ENCODE measurements at places on chromosomes 1 and 21.
A peak's percentile ranks its signal among the peaks of the same experiment; 100 is the strongest.

GRCh38 chr21:45540601-45540970 lies 1.7 kb downstream of the SLC19A1 start:
- DNase-seq, result no peak

GRCh38 chr1:229643996-229644745 lies 18.1 kb downstream of the URB2 start:
- DNase-seq, result peak; percentile 46

- DNase-seq, result no peak
Observed at GRCh38 chr1:79847700-79848099, 841.2 kb upstream of the ADGRL4 start.

DNA sequence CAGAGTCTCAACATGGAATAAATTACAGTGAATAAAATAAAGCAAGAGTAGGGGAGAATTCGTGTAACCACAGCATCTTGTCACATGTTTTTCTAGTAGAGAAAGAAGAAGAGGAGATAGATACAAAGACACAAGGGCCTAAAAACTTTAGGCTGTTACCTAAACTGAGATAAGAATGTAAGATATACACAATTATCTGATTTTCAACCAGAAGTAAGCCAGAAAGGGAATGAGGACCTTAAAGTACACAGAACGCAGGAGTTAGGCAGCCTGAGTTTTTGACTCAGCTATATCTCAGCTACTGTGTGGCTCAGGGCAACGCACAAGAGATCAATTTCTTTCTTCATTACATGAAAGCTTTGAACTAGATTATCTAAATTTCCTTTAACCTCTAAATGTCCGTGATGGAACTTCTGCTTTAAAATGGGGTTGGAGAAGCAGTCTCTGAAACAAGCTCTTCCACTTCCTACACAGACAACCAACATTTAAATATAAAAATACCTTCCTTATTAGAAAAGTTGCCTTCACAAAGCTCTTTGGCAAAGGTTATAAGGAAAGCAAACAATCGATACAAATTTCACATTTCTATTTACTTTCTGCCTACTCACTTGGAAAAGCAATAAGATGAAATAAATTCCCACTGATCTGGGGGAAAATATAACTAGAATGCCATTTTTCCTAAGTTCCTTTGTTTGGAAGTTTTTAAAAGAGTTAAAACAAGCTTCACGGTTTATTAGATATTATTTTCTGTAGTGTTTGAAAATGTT lies 5.2 kb upstream of the RGS13 start:
- DNase-seq, result no peak

GRCh38 chr1:41795205-41795762 lies 123.4 kb downstream of the HIVEP3 start:
- DNase-seq, result no peak

GRCh38 chr21:43953021-43953420 lies 59.1 kb upstream of the TRAPPC10 start:
- DNase-seq, result no peak

- DNase-seq, result no peak
Observed at GRCh38 chr1:179351281-179351680, 14.5 kb upstream of the AXDND1 start.

GRCh38 chr1:97739596-97740103 lies 181.2 kb downstream of the DPYD start:
- DNase-seq, result no peak

DNA sequence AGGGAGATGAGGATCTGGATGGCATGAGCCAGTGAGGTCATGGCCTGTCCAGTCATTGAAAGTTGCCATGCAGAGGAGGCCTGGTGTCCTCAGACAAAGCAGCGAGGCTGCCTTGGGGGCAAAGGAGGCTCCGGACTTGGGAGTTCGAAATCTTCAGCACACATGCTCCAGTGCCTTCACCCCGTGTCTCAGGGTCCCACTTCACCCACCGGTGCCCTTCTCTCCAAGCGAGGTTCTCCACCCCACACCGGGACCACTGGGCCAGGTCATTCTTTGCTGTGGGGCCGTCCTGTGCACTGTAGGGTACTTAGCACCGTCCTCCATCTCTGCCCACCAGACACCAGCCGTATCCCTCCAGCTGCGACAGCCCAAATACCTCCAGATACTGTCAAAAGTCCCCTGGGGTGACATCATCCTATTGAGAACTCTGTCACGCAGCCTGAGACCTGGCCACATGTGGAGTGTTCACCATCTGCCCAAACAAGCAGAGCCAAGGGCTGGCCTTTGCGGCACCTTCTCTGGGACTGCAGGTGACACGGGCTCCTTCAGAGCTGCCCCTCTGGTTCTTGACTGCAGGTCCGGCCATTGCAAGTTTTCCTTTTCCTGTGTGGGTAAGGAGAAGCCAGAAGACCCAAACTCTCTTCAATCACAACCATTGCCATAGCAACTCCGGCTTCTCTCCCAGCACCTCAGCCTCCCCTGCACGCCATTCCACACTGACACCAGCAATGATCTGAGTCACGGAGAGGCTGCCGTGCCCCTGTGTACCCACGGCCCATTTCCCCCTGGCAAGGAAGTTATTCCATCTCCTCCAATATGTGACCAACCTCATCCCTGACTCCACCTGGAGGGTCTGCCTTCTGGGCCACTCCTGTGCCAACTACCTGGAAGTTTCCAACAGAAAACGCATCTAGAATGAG lies 20.4 kb upstream of the PDE9A start:
- no peak for DNase-seq

DNA sequence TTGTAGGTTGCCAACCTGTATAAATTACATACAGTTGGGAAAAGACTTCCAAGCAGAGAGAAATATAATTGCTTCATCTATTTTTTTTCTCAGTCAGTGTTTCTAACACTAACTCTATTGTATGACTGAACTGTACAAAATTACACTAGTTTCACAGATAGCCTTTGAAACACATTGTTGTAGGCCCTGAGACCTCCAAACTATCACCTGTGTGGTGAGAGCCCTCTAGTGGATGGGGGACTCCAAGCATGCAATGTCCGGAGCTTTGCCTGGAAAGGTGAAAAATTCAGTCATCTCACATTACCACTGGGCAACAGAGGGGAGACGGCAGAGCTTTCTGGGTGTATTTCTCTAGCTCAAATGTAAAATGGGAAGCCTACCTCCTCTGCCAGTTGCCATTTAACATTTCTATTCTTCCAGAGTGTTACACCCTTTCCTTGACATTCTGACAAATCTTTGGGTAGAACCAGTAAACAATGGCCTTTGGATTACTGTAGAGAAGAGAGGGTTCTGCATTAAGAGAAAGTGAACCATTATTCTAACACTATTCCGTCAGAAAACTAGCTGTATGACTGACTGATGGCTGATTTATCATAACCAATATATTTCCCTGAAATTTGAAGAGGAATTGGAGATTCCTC lies 212.2 kb downstream of the LYPLAL1 start:
- peak; percentile 44 for DNase-seq

- no peak for DNase-seq
Observed at GRCh38 chr1:116006486-116006964, 30.2 kb downstream of the SLC22A15 start.

GRCh38 chr1:113191579-113192076 lies 118.6 kb downstream of the LRIG2 start:
- peak; percentile 35 for DNase-seq
